ENCODE measurements at places on chromosomes 5 and 9. TPM values are rescaled to one million over a fixed set of nuclear protein-coding genes. Genes with fewer than 3 reads are reported as not detected.

DNA sequence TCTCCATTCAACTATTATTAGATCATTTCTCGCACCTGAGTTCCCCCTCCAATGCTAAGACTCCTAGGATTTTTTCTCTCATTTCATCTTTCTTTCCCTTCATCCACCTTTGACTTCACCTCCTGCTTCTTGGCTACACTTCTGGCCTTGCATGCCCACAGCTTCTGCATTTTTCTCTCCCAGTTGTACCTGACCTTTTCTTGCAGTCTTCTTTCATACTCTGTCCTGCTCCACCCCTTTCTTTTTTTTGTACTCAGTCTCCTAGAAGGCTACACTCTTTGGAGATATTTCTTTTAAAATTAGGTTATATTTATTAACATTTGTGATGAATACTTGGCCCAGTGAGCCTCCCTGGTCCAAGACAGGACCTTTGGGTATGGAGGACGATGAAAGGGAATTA is 190.4 kb downstream of the DEPDC1B start:
- DNase-seq: no peak
- H3K36me3 ChIP-seq: no peaks in the 10 kb centered on the region
- no peak overlapping the region for H3K4me3 ChIP-seq
- H3K27ac ChIP-seq: no peak overlapping the region
- peaks cover 4% of the 10 kb centered on the region for H3K4me1 ChIP-seq

GRCh38 chr9:23044549-23044948 is 597.9 kb downstream of the DMRTA1 start:
- no peaks in the 10 kb centered on the region for H3K27me3 ChIP-seq
- H3K36me3 ChIP-seq: no peaks in the 10 kb centered on the region
- H3K4me3 ChIP-seq: no peak overlapping the region
- H3K27ac ChIP-seq: no peak overlapping the region

Gene PRELID2
- 12.2 TPM for total RNA-seq

- H3K4me3 ChIP-seq: no peak overlapping the region
- peaks cover 25% of the 10 kb centered on the region for H3K27me3 ChIP-seq
- peaks cover 24% of the 10 kb centered on the region for H3K4me1 ChIP-seq
- no peak for DNase-seq
- H3K27ac ChIP-seq: no peak overlapping the region
These were observed 55.3 kb downstream of the AHRR start for GRCh38 chr5:376799-377325.

- H3K4me1 ChIP-seq: peaks cover 32% of the 10 kb centered on the region
- no peak overlapping the region for H3K4me3 ChIP-seq
- peaks cover 77% of the 10 kb centered on the region for H3K27me3 ChIP-seq
- H3K36me3 ChIP-seq: no peaks in the 10 kb centered on the region
- no peak overlapping the region for H3K27ac ChIP-seq
These were observed 1.9 kb upstream of the FIBCD1 start for GRCh38 chr9:130940693-130941576.

GRCh38 chr9:91775011-91775707 is 174.9 kb downstream of the ROR2 start:
- H3K36me3 ChIP-seq: no peaks in the 10 kb centered on the region
- H3K27ac ChIP-seq: no peak overlapping the region
- H3K4me3 ChIP-seq: no peak overlapping the region
- no peaks in the 10 kb centered on the region for H3K4me1 ChIP-seq
- DNase-seq: peak; percentile 60

Gene MUSK
- 1.5 TPM for total RNA-seq

GRCh38 chr9:37082214-37082765 is 38.1 kb upstream of the ZCCHC7 start:
- no peak for DNase-seq
- no peak overlapping the region for H3K4me3 ChIP-seq
- H3K27me3 ChIP-seq: no peaks in the 10 kb centered on the region
- peaks cover 43% of the 10 kb centered on the region for H3K4me1 ChIP-seq

Gene PCDHB9
- 1.2 TPM for total RNA-seq
